ENCODE measurements at places on chromosomes 2 and 18.

GRCh38 chr2:110126086-110126773, 10.6 kb upstream of the MALL start:
- DNase-seq, result no peak

GRCh38 chr2:221034026-221034701, 537.9 kb downstream of the EPHA4 start:
- no peak for DNase-seq

- no peak for DNase-seq
Observed at GRCh38 chr2:239399921-239400595, 762 bp downstream of the HDAC4 start.

DNA sequence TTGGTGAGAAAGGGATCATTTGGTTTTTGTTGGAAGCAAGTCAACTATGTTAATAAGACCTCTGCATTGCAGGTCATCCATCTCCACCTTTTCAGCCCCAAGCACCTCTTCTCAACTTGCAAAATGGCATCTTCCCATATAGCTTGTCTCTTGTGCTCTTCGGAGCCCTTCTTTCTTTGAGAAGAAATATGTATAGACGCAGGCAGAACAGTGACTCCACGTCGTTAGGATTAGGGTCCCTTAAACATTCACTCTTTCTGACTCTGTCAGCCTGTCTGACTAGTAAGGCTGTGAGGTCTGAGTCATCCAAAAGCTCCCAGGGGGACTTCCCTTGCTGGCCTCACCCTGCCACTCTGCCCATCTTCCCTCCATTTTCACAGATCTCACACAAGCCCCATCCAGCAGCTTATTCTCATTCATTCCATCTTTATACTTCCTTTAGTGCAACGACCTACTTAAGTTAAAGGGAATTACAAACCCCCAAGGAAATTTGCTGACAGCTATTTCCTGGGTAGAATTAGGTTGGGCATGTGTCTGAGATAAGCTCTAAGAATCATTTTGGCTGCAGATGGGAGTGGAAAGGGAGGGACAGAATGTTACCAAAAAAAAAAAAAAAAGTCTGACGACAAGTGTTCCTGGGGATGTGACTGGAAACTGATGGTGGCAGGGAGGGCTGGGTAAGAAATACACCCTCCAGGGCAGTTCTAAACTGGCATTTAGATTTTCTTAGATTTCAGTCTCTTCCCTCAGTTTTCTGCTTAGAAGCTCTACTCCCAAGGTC, 37.7 kb upstream of the MEX3C start:
- no peak for DNase-seq

GRCh38 chr2:6069381-6069780, 377.2 kb downstream of the SOX11 start:
- DNase-seq, result no peak

GRCh38 chr2:160332318-160332717, 132.2 kb upstream of the ITGB6 start:
- no peak for DNase-seq

GRCh38 chr2:222294996-222295367, 3.8 kb downstream of the PAX3 start:
- no peak for DNase-seq

- DNase-seq, result no peak
Observed at GRCh38 chr2:38850045-38850444, 25.7 kb downstream of the DHX57 start.

DNA sequence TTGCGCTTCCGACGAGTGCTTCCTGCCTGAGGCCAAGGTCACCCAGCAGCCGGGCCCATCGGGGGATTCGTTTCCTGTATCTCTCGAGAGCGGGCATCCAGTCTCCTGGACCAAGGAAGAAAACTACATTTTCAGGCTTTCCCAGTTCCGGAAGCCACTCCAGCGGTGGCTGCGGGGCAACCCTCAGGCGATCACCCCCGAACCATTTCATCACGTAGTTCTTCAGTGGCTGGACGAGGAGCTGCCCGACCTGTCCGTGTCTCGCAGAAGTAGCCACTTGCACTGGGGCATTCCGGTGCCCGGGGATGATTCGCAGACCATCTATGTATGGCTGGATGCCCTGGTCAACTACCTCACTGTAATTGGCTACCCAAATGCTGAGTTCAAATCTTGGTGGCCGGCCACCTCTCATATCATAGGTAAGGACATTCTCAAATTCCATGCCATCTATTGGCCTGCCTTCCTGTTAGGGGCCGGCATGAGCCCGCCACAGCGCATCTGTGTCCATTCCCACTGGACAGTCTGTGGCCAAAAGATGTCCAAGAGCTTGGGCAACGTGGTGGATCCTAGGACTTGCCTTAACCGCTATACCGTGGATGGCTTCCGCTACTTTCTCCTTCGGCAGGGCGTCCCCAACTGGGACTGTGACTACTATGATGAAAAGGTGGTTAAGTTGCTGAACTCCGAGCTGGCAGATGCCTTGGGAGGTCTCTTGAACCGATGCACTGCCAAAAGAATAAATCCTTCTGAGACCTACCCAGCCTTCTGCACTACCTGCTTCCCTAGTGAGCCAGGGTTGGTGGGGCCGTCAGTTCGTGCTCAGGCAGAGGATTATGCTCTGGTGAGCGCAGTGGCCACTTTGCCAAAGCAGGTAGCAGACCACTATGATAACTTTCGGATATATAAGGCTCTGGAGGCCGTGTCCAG, 1.0 kb downstream of the MARS2 start:
- no peak for DNase-seq

GRCh38 chr2:230447455-230448451, 31.8 kb downstream of the SP100 start:
- no peak for DNase-seq

- no peak for DNase-seq
Observed at GRCh38 chr18:58671632-58672564, 633 bp downstream of the MALT1 start.

DNA sequence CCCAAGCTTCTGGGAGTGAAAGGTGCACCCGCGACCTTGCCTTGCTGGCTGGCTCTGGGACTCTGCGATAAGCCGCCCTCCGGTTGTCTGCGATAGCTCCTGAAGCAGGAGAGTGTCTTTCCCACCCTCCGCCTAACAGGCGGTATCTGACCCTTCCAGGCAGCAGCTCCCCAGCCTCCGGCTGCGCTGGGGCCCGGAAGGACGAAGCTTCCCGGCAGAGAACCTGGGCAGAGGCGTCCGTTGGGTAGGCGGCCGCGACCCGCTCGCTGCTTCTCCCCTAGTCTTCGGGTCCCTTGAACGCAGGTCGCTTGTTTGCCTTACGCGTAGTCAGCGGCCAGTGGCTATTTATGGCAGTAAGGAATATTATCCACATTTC, 446 bp upstream of the RHBDD1 start:
- no peak for DNase-seq

DNA sequence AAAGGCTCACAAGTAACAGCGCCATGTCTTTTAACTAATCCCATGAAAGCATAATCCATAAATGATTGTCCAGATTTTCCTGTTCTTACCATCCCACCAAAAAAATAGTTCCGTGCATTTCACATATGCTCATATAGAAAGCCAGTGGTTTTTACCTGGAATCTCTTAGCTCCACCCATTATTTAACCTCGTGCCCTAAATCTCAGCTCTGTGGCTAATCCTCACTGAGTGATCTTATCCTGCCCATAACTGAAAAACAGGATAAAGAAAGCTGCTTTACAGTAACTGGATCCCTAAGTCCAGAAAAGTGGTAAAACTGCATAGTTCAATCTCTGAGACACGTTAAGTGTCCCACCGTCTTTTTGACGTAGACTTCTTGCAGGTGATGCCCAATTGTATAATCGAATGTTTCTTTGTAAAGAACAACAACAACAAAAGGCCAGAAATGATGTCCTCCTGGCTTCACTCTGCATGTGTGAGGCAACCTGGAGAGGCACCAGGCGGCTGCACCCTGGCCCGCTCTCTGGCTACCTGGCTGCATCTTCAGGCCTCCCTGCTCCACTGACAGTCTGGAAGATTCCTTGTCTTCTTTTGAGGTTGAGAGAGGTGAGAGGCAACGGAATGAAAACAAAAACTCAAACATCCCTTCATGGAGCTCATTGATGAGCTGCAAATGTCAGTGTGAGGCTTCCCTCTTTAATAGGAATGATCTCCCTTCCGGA, 38.6 kb downstream of the FEZ2 start:
- no peak for DNase-seq

Data from AG04450 (cell line).